ENCODE measurements at places on chromosomes 6 and 20. TPM values are rescaled to one million over a fixed set of nuclear protein-coding genes. Genes with fewer than 3 reads are reported as not detected.

HTR1E gene
- total RNA-seq = not detected

CPXM1 gene
- total RNA-seq = not detected

PPP1R16B gene
- not detected for total RNA-seq

GNAS gene
- 629 TPM for total RNA-seq

DNA sequence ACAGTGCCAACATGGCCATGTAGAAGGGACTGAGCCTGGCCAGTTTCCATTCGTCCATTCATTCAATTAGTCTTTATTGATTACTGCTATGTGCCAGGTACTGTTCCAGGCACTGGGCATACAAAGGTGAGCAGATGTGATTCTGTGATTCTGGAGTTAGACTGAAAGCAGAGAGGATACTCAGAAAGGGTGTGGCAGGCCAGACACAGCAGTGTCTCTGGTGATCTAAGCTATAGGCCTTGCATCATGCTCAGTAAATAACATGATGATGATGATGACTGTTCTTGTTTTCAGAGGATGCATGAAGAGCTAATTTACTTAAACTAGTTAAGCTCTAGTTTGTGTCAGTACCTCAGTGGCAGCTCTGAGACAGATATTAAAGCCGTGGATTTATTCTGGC, 31.4 kb upstream of the FUCA2 start:
- peak; percentile 15 for DNase-seq

DNA sequence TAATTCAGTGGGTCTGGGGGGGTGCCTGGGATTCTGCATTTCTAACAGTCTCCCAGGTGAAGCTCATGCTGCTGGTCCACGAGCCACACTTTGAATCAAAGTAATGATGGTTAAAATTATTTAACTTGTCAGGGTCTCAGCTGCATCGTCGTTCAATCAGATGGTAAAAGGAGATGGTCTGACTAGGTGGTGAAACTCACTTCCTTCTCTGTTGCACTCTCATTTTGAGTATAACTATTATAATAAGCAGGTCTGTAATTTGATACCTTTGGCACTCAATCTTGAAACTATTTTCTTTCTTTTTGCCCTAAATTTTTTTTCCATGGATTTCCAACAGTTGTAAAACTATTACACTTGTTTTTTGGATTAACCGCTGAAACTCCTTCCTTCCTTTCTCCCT, 292.5 kb downstream of the FARS2 start:
- no peak for DNase-seq

GRCh38 chr6:101392586-101393230, 800 bp upstream of the GRIK2 start:
- no peak for DNase-seq

GRCh38 chr6:105745464-105746129, 340.5 kb upstream of the PRDM1 start:
- DNase-seq = no peak

DNA sequence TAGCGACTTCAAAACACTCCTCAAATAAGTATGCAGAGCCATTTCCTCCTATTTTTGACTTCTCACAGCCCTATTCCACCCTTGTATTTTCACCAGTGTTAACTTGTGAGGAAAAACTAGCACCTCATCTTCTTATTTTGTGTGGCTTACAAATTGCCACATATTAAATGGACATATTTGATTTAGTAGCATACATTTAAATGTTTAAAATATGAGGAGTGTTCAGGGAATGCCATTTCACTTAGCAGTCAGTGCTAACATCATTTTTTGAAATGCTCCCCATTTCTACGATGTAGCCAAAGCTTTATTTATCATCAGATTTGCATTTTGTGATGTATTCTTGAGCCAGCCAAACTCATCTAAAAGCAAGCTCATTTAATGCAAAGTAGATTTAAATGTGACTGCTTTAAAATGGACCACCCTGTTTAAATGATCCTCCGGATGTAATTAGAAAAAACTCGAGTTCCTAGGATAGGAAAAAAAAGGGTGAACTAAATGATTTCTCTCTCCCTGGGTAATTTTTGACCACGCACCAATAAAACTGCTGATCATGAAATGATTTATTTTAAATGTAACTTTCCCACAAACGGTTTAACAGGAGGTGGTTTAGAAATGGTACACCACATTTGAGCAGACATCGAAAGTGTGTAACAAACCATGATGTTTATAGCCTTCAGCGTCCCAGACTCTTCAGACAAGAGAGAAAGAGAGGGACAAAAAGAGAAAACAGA, 172.6 kb downstream of the CD83 start:
- no peak for DNase-seq

GRCh38 chr20:24578567-24579415, 109.4 kb downstream of the SYNDIG1 start:
- no peak for DNase-seq

- DNase-seq = no peak
Measured at GRCh38 chr6:158040804-158041347, 59.2 kb downstream of the SYNJ2 start.

- no peak for DNase-seq
Measured at GRCh38 chr6:72826037-72826436, 204.2 kb downstream of the KCNQ5 start.

DNA sequence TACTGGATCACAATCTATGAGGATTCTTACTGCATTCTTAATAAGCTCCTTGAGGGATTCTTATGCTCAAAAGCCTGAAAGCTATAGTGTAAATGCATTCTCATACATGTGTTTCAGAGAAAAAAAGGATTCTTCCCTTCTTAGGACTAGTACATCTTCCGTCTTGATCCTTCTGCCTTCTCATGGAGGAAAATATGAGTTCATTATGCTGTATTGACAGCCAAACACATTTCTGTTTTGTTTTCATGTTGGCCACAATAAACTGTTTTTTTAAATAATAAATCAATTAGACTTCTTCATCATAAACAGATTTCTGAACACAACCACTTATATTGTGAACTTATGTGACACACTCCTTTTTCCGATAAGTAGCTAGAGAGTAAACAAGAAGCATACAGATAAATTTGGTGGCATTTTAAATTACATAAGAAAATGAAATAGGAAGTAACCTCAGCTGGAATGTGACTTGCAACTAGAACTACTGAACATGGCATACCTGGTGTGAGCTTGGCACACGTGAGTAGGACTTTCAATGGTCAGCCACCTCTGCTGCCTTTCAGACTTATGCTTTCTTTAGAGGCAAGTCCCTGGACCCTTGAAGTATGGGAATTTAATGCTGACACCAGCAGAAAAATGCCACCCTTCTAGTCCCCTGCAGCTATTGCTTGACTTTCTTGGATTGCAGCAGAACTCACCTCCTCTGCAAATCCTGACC, 350.4 kb downstream of the BCKDHB start:
- no peak for DNase-seq

DNA sequence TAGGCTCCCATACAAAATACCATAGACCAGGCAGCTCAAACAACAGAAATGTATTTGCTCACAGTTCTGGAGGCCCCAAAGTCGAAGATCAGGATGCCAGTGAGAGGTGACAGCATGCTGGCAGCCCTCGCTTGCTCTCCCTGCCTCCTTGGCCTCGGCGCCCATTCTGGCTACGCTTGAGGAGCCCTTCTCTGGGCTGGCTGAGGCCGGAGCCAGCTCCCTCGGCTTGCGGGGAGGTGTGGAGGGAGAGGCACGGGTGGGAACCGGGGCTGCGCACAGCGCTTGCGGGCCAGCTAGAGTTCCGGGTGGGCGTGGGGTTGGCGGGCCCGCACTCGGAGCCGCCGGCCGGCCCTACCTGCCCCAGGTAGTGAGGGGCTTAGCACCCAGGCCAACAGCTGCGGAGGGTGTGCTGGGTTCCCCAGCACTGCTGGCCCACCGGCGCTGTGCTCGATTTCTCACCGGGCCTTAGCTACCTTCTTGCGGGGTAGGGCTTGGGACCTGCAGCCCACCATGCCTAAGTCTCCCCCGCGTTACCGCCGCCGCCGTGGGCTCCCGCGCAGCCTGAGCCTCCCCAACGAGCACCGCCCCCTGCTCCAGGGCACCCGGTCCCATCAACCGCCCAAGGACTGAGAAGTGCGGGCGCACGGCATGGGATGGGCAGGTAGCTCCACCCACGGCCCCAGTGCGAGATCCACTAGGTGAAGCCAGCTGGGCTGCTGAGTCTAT, 32.6 kb upstream of the SERPINB9 start:
- DNase-seq = no peak

DNA sequence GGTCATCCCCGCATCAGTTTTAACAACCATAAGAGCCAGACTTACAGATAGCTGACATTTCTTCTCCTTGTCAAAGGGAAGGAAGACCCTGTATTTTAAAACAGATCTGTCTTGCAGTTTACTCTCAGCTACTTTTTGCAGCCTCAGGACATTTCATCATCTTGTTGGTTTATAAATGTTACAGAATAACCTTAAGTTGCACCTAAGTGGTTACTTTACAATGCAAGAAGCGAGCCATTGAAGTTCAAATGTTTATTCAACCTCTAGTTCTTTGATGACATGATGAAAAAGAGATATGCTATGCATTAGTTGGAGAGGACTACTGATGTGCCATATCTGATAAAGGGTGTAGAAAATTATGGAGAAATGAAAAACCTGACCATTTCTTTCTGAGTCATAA, 187.9 kb upstream of the COL21A1 start:
- no peak for DNase-seq

- no peak for DNase-seq
Measured at GRCh38 chr6:42417641-42418112, 34.0 kb downstream of the TRERF1 start.

DNA sequence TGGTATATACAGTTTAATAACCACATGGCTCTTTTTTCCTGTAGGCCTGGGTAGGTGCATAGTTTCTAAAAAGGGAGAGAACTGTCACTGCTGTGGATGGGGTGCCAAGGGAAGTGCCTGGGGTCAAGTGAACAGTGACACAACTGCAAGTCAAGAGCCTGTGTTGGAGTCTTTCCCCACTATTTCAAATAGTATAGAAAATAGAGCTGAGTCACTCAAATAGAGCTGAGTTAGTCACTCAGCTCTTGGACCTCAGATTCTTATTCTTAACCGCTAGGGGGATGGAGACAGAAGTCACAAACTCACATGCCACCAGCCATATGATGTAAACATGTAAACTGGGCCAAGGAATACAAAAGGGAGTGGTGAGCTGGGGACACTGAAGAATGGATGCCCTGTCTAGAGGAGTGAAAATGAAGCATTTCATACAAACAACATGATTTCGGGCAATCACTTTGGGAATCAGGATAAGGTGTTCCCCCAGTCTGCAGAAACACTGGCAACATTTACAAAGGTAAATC, 2.1 kb downstream of the NQO2 start:
- DNase-seq = peak; percentile 85

DNA sequence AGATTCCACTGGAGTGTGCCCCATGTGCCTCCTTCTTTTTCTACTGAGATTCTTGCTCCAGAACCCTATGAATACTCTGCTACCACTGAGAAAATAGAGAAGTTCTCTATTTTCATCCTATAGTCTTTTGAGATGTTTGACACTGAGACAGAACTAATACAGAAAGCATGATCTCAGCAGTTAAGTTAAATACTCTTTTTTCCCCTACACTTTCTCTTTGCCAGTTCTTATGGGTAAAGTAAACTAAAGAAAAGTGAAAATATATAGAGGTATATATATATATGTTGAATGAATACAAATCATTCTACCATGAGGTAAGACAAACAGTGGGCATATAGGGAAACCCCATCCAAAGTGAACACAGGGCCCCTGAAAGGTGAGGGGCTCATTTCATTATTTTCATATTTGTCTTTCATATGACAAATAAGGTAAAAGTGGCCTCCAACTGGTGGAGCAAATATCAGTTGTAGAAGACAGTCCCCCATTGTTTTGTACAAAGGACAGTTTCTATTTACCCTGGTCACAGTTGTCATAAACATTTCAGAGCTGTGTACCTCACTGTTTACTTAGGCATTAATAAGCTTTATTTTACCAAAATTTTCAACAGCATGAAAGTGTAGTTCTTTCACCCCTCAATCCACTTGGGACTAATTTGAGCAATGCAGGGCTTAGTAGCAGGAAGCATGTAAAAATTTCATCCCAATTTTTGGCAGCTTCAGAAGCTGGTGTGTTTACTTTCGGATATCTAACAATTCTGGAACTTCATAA, 188.3 kb upstream of the MARCKS start:
- no peak for DNase-seq

DNA sequence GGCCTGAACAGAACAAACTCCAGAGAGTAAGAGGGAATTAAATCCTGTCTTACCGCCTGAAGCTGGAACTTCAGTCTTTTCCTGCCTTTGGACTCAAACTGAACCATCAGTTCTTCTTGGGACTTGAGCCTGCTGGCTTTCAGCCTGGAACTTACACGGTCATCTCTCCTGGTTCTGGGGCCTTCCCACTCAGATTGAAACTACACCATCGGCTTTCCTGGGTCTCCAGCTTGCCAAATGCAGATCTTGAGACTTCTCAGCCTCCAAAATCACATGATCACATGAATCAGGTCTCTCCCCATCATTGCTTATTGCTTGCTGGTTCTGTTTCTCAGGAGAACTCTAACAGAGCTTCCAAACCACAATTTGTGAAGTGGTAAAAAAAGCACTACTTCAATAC, 276.3 kb downstream of the KIF16B start:
- DNase-seq = no peak

- no peak for DNase-seq
Measured at GRCh38 chr6:54768494-54768893, 78.1 kb upstream of the FAM83B start.

- DNase-seq = peak; percentile 40
Measured at GRCh38 chr20:16701296-16701695, 28.5 kb upstream of the SNRPB2 start.

DNA sequence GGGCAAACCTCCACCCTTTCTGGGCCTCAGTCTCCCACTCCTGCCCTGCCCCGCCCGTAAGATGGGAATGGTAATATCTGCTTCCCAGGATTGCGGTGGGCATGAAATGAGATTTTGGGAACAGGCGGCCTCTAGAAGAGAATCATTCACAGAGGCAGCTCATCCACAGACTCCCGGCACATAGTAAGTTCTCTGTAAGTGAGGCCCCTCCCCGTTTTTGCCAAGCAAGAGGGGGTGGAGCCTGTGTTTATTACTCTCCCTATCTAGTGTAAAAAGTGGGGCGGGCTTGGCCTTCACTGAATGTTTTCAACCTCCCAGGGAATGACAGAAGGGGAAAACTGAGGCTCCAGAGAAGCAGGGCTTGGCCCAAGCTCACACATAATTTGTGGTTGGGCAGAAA, 20.0 kb downstream of the SUN5 start:
- no peak for DNase-seq
